Renal cortex interstitium (tissue), 15 donors: ENCODE measurements at places on chromosomes 1 and 21. TPM values are rescaled to one million over a fixed set of nuclear protein-coding genes. Genes with fewer than 3 reads are reported as not detected.

Gene GPR153
- polyA plus RNA-seq, result 6.9 TPM

Gene SPRR1B
- not detected for polyA plus RNA-seq

Gene HSF2BP
- polyA plus RNA-seq, result 2.3 TPM

Gene LTN1
- 30.0 TPM for polyA plus RNA-seq

Gene IVNS1ABP
- 303 TPM for polyA plus RNA-seq

Gene GNG12
- polyA plus RNA-seq, result 103 TPM

DNA sequence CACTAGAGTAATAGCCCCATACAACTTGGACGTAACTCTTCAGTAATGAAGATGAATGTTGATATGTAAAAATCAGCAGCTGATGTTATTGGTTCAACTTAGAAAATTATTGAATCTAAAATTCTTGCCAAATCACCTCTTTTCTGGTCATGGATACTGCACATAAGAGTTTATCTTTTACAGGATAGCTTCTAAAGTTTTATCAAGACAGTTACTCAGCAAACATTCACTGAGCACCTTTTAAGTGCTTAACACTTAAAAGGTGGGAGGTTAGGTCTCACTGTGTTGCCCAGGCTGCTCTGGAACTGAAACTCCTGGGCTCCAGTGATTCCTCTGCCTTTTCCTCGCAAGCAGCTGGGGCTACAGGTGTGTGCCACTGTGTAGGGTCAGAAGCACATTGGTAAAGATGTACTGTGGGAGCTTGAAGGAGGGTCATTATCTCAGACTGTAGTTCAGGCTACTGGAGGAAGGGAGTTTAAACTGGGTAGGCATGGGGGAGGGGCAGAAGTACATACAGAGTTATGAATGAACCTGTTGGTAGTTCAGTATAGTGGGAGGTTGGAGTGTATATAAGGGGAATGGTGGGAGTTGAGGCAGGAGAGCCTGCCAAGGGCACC, 2.0 kb downstream of the MPZL1 start:
- no peak for DNase-seq

DNA sequence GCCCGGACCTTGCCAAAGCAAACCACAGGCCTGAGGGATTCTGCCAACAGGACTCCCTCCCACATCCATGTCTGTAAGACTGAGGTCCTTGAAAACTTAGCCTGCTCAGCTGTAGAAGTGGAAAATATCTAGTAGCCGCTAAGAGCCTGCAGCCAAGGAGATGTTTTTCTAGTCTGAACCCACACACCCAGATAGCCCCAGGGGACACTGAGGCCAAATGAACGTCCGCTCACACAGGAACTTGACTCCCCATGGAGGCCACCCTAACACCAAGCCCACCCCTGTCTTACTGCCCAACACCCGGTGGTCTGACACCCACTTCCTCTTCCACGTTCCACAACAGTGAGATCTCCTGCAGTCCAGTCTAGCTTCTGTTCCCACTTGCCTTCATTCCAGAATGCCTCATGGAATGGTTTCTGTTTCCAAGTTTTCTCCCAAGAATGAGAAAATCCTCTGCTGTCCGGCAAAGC, 174.8 kb downstream of the PLPP3 start:
- DNase-seq, result no peak

DNA sequence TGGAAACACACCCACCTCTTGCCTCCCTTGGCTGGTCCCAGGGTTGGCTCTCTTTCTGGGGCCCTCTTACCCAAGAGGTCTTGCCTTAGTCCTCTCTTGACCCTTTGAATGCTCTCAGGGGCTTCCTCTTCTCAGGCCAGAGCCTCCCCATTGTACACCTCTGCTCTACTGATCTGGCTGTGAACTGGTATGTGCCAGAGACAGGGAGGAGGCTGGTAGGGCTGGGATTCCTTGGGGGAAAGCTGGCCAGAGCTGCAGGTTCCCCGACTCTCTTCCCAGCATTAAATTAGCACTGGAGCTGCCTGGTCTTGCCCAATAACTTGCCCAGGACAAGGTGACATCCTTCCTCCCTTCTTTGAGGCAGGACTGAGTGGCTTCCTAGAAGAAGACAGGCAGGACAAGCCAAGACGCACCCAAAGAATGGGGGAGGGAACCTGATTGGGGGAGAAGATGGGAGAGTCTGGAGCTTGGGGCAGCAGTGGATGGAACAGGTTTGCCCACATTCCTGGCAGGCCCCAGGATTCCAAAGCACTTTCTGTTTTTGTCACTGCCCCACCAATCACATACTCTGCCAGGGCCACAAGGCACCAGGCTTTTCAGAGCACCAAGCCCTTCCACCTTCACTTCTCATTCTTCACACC, 37.2 kb upstream of the CITED4 start:
- no peak for DNase-seq

DNA sequence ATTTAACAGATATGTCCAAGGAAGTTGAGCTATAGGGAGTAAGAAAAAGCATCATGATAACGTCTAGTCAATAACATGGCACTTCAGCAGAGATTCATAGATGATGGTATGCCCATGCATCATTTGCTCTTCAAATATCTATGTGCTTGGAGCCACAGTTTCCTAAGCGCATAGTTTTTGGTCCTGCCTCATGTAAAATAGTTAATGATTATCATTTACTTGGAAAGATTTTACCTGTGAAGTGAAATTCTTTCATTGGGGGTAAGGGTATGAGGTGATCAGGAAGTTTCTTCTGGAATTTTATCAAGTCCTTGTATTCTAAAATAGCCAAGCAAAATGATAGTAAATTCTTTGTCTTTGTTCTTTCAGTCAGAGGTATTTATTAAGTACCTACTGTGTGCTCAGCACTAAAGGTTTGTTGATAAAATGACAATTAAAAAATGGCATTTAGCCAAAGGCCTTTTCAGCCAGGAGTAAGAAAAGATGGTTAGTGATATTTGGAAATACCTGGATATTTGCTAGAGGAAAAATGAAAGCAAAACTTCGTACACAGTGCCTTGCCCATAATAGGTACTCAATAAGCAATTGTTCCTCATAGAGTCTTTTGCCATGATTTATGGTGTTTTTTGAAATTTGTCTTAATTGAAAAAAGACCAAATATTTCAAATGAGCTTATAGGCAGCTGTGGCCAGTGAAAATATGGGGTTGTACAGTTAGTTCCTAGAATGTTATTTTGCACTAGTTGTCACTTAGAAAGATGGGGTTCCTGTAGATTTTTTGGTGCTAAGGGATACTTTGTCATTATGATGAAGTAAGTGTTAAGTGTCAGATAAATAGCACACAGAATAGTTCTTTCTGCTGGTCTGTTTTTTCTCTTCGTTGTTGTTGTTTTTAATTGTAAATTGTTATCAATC, 13.1 kb downstream of the PDIK1L start:
- no peak for DNase-seq

GRCh38 chr1:109980324-109981003, 4.1 kb upstream of the AHCYL1 start:
- no peak for DNase-seq

DNA sequence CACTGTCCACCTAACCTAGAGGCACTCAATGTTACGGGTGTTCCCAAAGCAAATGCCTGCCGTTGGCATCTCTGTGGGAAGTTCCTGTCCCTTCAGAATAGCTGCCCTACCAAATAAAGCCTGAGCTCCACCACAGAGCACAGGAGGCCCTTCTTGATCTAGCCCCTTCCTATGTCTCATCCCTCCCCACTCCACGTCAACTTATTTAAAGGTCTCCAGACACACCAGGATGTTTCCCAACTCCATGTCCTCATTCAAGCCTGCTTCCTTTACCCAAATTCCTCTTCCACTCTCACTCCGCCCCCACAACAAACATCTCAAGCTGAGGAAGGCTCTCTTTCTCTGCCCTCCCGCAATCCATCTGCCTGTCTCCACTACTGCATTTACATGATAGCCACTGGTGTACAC, 87.7 kb downstream of the TGFBR3 start:
- DNase-seq, result no peak
